ENCODE measurements at places on chromosomes 6 and 20.

DNA sequence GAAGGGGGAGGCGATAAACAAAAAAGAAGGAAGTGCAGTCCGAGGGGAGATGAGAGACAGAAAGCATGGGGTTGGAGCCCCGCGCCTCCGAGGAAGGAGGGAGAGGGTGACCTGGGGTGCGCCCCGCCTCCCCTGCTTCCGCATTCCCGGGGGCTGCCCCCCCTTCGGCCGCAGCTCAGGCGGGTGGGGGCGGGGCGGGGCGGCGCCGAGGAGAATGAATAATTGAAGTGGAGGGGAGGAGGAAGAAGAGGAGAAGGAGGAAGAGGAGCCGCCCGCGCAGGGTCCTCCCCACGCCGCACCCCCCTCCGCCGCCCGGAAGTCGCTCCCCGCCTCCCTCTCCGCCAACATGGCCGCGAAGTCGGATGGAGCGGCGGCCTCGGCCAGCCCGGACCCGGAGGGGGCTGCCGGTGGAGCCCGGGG lies at the start of gene XKR7:
Gene XKR7 (plus strand): TSS at position 322 of the 420 bp plus-strand sequence. CDS start 25 bp downstream, at position 347.
- no peak for DNase-seq

DNA sequence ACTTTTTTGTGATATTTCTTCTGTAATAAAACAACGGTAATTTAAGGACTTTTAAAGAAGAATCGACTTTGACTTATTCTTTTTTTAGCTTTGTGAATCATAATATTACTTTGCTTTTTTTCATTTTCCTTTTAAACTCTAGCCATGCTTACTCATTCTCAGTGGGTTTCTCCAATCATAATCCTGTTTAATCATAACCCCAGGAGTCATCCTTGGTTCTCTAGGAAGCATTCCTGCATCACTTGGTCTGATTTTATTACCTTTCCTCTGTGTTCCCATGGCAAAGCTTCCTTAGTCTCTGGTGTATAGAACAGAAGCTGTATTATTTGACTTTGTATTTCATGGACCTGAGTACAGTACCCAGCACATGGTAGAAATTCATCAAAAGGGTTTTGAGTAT lies 223.5 kb downstream of the CDKAL1 start:
- DNase-seq = no peak

- DNase-seq = no peak
Observed at GRCh38 chr6:41332842-41333736, 2.3 kb upstream of the NCR2 start.

DNA sequence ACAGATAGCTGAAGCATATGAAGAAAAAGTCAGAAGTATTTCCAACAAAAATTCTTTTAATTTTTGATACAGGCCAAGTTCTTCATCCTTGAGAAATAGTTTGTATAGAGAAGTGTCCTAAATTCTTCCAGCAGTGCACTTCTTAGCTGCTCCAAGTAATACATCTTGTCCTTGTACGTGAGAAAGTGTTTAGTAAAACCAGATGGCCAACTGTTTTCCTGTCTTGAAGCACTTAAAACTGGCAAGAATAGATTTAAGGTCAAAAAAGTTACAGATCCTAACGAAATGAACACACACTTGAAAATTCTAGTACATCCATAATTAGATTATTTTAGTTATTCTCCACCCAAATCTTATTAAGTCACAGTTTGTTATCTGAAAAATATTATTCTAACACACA lies 52.2 kb upstream of the HSF2 start:
- no peak for DNase-seq

- no peak for DNase-seq
Observed at GRCh38 chr6:41522780-41523548, 23.2 kb upstream of the FOXP4 start.

DNA sequence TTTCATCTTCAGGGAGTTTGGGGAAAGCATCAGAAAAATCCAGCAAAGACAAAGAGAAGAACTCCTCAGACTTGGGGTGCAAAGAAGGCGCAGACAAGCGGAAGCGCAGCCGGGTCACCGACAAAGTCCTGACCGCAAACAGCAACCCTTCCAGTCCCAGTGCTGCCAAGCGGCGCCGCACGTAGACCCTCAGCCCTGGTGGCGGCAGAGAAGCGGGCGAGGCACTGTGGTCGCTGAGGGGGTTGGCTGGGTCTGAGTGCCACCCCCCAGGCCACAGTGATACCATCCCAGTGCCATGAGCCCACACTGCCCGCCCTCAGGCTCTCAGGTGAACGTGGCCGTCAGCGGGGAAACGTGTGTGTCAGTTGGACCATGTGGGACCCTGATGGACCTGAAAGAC lies 3.2 kb downstream of the MRGBP start:
- DNase-seq = no peak

GRCh38 chr6:81515562-81516453 lies 236.7 kb downstream of the TENT5A start:
- no peak for DNase-seq

DNA sequence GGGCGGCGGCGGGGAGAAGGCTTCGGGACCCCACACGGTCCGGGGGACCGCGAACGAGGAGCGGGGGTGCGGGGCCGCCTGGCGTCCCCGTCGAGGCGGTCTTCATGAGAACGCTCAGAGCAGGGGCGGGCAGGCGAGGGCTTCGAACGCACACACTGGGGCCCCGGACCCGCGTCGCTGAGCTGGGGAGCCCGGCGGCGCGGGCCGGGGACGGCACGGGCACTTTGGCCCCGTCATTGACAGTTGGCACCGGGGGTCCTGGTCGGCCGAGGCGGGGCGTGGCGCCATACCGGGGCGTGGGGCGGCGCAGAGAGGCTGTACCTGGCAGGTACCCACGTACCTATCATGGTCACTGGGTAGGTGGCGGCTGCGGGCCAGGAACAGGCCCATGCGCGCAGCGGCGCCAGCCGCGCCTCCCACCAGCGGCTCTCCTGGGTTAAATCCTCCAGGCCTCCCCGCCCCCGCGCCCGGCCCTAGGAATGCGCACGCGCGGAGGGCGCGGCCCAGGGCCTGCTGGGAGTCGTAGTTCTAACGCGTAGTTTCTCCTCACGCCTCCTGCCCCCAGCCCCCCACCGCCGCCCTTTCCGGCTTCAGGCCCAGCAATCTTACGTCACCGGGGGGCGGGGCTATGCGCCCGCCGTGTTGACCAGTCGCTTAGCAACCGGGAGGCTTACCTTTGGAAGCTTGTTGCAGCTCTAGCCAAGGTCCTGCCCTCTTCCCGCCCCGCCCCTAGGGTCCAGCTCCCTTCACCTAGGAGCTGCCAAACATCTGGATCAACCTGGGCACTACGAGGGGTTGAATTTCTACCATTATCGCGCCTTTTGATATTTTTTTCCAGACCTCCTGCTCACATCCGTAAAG lies at the start of the genes PACRG and PRKN:
Gene PACRG (plus strand): TSS at position 653 of the 861 bp plus-strand sequence.
Gene PRKN (minus strand): TSS at position 445 of the 861 bp plus-strand sequence.
- DNase-seq = peak; percentile 96

DNA sequence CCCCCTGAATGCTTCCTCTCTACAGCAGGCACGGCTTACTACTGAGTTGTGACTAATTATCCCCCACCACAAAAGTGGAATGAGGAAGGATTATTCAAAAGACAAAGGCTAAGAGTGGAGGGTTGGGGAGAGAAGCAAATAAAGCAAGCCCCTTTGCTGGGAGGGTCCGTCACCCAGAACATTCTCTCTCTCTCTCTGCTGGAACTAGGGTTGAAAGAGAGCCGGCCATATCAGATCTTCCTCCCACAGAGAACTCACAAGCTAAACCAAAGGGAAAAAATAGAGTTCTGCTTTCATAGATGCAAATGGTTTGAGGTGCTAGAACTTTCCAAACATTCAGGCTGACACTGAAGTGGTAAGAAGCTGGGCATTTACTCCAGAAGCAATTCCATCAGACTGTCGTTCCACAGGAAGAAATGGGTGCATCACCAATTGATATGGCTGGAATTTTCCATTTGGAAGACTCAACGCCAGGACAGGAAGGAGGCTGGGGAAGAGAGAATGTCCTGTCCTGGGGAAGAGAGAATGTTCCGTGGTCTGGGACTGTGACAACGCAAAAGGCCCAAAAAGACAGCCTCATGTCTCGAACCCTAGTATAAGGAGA lies 7.9 kb downstream of the ZMYND8 start:
- DNase-seq = no peak

GRCh38 chr6:109498936-109499335 lies 15.9 kb upstream of the ZBTB24 start:
- no peak for DNase-seq

- no peak for DNase-seq
Observed at GRCh38 chr20:20366876-20367574, 879 bp upstream of the INSM1 start.

DNA sequence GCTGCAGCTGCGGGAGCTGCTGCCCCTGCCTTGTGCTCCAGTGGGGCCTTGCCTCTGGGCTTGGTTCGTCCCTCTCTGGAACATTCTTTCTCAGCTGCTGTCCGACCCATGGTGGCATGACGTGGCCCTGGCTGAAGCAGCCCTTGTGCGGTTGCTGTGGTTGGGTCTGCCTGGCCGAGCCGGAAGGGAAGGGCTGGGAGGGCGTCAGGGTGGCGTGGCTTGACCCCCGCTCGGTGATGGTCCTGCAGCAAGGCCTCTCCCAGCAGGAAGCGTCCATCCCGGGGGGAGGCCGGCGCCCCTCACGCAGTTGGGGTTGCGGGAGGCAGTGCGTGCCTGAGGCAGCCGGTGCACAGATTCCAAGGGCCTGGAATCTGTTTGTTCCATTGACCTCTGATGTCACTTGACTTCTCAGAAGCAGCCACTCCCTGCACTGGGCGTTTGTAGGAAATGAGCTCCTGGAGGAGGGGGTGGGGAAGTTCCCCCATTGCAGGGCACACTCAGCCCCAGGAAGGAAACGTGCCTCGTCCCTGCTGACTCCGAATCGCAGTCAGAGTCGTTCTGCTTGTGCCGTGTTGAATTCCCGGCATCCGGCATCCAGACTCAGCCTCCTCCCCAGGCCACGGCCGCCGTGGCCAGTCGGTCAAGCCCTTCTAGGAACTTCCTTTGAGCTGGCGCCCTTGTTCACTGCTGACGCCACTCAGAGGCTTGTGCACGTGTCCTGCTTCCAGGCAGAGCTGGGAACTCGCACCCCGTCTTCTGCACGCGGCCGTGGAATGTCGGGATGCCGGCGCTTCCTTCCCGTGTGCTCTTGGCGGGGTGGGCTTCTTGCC lies 9.7 kb upstream of the TNFRSF6B start:
- peak; percentile 51 for DNase-seq

GRCh38 chr6:34022250-34022872 lies 123.5 kb downstream of the GRM4 start:
- no peak for DNase-seq

GRCh38 chr20:46666818-46667515 lies 15.7 kb upstream of the SLC13A3 start:
- DNase-seq = no peak

DNA sequence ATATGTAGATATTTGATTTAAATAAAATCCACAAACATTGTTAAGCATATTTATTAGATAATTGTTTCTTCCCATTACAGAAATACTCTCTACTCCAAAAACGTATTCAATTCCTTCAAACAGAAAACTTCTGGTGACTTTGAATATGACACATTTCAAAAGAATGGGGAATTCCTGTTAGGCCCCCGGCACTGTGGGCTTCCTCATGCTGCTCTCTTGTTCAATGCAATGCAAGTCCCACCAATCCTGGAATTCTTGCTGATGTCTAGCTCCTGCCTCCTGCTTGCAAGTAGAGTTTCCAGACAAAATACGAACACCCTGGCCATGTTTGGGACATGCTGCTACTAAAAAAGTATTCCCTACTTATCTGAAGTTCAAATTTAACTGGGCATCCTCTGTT lies 544.1 kb downstream of the QKI start:
- DNase-seq = no peak

DNA sequence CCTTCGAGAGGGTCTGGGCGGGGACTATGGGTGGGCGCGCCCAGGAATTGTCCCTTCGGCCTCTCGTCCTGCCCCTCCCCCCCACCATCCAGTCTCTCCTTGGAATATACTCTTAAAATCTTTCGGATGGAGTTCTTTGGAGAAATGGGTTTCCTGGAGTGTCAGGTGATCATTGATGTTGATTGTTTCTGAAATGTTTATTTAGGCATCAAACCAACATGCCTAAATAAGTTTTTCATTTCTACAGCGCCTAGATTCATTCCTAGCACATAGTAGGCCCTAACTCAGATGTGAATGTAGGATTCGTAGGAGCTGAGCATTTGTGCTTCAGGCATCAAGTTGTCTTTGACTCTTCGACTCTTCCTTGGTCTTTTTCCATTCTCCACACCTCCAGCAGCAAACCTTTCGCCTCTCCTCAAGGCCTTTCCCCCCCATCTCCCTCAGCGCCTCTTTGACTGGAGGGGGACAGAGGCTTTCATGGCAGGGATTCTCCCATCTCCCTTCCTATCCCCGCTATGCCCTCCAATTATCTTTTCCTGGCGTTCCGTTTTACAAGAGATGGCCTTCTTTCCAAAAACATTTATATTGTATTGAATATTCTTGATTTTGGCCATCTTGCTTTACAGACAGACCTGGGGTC lies 610 bp downstream of the CASP8AP2 start:
- peak; percentile 14 for DNase-seq

GRCh38 chr20:19995220-19995863 lies 21.8 kb upstream of the NAA20 start:
- peak; percentile 48 for DNase-seq

- no peak for DNase-seq
Observed at GRCh38 chr20:50439539-50440453, 70.4 kb upstream of the PTPN1 start.

DNA sequence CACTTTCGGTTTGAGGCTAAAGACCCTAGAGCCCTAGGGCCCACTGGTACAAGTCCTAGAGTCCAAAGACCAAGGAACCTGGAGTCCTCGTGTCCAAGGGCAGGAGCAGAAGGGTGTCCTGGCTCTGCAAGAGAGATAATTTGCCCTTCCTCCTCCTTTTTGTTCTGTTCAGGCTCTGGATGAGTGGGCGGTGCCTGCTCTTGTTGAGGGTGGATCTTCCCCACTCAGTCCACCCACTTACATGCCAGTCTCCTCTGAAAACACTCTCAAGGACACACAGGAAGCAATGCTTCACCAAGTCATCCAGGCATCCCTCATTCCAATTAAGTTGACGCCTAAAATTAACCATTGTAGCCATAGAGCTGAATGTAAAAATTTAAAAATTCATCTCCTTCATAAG lies 102.1 kb downstream of the UST start:
- no peak for DNase-seq

DNA sequence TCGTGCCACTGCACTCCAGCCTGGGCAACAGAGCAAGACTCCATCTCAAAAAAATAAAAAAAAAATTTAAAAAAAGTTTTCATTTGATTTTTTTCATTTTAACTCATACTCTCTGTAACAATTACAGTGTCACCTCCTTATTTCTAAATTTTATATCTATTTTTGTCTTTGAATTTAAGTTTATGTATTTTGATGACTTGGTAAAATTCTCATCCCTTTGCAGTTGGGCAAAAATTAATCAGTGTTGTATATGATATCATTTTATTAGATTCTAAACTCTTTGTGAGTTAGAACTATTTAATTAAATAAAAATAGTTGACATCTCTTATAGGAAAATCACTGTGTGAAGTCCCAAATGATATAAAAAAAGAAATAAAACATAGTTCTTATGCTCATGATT lies 270.7 kb downstream of the PLCB1 start:
- DNase-seq = no peak

DNA sequence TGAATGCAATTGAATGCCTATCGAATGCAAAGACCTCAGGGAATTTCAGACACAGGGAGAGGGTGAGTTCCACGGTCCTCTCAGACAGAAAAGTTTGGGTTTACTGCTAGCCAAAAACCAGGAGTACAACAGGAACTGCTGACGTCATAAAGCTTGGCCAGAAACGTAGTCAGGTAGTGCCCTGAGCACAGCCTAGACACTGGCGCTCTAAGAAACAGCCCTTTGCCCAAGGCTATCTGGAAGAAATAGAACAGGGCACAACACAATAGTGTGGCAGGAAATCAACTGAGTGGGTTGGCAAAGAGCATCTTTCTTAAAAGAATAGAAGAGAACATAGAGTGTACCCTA lies 58.0 kb downstream of the GFOD1 start:
- no peak for DNase-seq

GRCh38 chr6:44590471-44590870 lies 203.0 kb downstream of the CDC5L start:
- DNase-seq = no peak

Measured in hematopoietic multipotent progenitor cell treated with erythropoietin and hydrocortisone succinate and interleukin-3 and kit ligand, for 8 days (in vitro differentiated cells).